ENCODE measurements at places on chromosomes 13 and 19. TPM values are rescaled to one million over a fixed set of nuclear protein-coding genes. Genes with fewer than 3 reads are reported as not detected.

GRCh38 chr19:293436-294110, 2.4 kb upstream of the PLPP2 start:
- DNase-seq = no peak

- DNase-seq = no peak
These were observed 22.3 kb upstream of the ZBTB7A start for GRCh38 chr19:4088975-4089374.

GRCh38 chr19:1076046-1076386, 9.0 kb downstream of the ARHGAP45 start:
- DNase-seq = no peak

DNA sequence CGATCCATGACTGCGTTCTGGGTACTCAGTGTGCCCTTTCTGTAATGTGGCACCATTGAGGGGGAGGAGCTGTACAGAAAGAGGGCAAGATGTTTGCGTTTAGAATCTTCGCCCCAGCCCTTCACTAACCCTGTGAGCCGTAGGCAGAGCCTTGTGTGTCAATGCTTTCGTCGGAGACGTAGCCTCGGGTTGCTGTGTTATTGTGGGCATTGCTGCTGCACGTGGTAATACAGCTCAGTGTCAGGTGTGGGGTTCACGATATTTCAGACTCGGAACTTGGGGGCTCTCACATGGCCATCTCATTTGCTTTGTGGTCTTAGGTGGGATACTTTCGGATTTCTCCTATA, 6.1 kb downstream of the RPS9 start:
- no peak for DNase-seq

DNA sequence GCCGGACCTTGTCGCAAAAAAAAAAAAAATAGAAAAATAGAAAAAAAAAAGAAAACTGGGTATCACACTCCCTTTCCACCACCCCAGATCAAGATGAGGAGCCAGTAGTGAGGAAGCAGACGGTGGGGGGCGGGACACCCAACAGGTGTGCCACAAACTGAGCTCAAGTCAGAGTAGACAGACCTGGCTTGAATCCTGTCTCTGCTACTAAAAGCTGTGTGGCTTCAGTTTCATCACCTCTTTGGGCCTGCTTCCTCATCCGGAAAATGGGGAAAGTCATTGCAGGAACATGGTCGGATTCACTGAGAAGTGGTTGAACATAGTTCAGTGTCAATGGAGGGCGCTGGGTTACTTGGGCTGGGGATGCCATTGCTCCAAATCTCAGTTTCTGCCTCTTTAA, 2.9 kb downstream of the HIF3A start:
- DNase-seq = peak; percentile 48

DNA sequence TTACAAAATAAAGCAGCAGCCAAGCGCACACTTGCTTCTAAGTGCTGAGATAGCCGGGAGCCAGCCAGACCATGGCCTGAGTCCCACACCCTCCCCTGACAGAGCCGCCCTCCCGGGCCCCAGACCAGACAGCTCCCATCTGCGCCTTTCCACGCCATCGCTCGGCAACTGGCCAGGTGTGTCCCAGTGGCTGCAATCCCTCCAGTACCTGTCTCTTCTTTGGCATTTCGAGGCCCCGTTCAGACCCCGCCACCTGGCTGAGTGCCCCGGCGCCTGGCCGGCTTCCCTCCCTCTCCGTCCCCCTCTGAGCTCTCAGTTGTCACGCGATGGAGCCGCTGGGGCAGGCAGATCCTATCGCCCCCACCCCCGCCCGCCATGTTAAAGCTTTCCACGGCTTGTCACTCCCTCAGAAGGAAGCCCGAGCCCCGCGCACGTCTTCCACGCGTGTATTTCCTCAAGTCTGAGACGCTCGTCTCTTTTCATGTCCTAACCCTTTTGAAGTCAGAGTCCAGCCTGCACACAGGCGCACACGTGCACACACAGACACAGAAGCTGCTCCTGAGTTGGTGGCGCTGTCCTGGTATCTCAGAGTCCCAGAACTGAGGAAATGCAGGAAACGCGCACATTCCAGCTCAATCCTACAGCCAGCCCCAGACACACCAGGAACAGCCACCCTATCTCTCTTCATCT, 7.9 kb downstream of the MLLT1 start:
- DNase-seq = peak; percentile 74

DNA sequence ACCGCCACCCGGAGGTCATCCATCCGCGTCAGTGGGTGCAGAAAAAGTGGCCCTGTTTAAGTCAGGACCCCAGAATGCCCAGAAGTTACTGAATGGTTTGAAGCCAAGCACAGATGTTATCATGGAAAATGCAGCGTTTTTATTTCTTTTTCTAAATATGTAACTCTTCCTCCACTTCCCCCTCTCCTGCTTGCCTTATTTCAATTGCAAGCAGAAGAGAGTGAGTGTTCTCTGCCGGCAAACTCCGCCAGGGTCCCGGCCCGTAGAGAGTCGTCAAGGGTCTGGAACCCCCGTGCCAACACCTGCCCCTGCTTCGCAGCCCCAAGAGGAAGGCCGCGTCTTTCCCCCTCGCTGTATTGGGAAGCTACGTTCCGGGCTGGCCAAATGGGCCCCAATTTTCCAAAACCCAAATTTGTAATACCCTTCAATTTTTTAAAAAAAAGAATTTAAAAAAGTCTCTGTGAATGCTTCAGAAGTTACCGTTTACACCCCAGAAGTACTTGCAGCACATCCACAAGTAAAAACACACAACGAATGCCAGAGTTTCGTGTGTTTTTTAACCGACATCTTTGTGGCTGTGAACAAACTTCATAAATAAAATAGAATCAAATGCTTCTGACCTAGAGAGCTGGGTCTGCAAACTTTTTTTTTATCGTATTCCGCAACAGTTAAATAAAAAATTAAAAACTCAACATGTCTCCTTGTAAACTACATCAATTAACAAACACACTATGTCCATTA, 712 bp upstream of the PDX1 start:
- DNase-seq = no peak

- DNase-seq = no peak
These were observed 12.8 kb downstream of the ZNF439 start for GRCh38 chr19:11861301-11861700.

GRCh38 chr19:7655581-7655980, 13.3 kb upstream of the RETN start:
- no peak for DNase-seq

DNA sequence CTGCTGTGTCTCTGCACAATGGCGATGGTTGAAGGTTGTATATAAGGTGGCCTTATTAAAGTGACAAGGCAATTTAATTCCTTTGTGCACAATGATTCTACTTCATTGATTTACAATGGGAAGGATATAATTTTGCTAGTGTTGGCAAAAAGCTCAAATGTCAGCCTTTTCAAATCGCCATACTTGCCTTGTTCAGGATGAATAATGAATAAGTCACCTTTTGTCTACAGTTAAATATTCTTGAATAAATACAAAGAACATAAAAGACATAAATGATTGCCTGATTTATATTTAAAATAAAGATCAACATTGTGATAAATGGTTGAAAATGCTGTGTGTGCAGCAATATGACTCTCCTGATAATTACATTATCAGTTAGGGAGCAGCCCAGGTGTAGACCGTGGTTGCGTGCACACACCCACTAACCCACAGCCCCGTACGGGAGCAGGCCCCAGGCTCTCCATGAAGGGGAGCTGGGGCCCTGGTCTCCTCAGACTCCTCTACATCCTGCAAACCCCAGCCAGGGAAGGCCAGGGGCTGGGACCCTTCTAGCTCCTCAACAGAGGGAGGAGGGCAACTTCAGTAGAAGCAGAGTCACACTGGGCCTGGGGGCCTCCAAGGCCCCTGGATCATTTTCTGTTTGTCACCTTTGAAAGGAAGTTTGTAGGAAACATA, 64.9 kb downstream of the TEX29 start:
- no peak for DNase-seq

DNA sequence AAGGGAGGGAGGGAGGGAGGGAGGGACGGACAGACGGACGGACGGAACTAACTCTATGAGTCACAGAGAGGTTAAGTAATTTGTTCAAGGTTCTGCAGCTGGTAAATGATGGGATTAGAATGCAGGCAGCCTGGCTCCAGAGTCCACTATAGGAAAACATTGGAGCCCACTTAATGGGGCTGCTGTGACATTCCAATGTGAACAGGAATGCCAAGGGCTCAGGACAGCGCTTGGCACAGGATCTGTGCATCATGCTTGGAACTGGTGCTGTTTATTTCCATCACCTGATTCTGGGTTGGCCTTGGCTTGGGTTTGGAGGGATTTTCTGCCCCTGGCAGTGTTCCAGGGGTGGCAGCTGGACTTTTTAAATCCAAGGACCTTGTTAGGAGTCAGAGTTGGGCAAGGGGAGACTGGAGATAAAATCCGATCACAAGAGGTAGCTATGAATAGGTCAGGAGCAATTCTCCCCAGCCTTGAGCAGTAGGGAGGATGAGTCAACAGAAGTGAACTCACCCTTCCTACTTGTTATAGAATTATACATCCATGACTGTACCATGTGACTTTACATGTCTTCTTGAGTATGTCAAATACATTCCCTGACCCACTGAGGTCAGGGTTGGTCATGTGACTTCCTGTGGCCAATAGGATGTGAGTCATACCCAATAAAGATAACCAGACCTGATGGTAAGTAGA, 7.8 kb upstream of the HIF3A start:
- peak; percentile 95 for DNase-seq

DNA sequence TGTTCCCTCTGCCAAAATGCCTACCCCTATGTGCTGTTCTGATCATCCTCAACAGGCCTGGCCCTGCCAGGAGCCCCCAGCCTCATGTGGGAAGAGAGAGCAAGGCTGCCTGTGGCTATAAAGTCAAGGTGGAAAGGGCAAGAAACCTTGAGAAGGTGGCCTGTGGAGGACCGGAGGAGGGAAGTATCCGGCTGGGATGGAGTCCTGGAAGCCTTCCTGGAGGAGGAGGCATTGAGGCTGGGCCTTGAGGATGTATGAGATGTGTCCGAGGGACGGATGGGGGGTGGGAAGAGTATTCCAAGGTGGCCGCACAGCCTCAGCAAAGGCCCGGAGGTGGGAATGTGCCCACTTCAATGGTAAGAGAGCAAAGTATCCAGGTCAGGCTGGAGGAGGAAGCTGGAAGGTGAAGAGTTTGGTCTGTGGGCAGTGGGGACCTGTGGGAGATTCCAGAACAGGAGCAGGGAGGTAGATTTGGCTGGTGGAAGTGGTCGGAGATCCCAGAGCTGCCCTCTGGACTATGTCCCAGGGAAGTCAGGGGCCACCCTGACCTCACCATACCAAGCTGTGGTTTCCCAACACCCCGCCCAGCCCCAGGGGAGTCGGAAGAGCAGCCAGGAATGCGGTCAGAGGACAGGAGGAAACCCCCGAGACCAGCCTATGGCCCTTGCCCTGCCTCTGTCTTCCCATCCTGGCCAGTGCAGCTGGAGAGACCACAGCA, 3.0 kb upstream of the PLIN4 start:
- no peak for DNase-seq

DNA sequence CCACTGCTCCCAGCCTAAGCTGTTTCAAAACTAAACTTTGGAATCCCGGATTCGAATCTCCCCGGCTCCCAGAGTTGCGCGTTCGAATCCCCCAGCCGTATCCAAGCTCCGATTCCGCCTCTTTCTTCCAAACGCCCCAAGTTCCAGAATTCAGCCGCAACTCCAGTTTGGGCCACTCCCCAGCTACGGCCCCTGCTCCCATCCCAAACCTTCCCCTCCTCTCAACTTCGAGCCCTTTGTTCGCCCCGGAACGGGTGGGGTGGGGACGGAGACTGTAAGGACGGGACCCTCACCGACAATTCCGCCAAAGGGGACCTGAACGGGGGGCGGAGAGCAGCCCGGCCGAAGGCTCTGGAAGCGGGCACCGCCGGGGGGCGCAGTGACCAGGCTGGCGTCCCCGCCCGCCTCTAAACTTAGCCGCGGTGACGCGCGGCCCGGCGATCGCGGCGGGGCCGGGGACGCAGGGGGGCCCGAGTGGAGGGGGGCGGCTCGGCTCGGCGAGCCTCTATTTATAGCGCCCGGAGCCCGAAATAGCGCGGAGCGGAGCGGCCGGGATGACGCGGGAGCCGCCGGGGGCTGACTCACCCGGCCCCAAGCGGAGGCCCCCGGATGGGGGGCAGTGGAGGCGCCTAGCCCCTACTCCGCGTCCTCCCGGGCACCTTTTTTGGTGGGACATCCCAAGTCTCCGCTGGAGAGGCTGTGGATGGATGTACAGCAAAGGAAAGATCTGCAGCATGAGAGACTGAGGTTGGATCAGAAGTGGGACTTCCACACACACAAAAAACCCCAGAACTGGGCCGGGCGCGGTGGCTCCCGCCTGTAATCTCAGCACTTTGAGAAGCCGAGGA, 4.9 kb upstream of the ERCC1 start:
- DNase-seq = peak; percentile 78

DNA sequence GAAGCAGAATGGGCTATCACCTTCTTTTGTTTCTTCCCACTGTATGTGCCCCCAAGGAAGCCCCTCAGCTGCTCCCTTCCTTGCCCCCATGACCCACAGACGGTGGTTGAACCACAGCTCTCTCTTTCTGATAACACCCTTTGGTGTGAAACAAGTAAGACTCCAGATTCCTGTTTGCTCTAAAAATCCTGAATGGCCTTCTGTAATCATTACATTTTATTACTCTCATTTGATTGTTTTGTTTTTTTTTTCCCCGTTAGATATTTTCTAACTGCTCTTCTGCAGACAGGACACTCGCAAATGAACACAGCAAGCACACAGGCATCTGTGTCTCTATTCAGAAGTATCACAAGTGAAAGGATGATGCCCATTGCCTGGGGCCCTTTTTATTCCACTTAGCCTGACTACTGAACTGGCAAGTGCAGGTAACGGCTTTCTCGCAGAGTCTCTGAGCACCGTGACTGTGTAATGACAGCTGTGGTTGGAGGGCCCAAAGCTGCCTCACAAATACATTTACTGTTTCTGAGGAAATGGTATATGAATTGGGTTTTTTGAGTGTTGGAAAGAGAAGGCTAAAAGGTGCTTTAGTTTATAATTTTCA, 59.3 kb downstream of the OXGR1 start:
- no peak for DNase-seq

- DNase-seq = no peak
These were observed 26.3 kb downstream of the DNMT1 start for GRCh38 chr19:10168386-10168948.

DNA sequence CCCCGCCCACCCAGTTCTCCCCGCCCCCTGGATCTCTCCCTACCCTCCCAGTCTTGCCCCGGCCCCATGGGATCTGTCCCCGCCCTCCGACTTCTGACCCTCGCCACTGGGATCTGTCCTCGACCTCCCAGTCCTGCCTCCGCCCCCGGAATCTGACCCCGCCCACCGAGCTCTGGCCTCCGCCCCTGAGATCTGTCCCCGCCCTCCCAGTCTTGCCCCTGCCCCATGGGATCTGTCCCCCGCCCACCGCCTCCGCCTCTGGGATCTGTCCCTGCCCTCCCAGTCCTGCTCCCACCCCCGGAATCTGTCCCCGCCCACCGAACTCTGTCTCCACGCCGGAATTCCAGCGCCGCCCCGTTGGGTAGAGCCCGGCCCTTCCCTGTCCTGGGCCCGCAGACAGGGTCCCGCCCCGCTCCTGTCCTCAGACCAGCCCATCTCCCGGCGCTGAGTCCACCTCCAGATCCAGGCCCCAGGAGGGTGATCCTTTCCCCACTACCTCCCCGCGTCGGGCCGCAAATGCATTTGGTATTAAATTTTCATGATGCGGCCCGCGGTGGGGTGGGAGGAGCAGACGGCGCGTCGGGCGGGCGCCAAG, 1.5 kb upstream of the SLC17A7 start:
- DNase-seq = peak; percentile 89

RPS15 gene
- 585 TPM for total RNA-seq

ZNF835 gene
- total RNA-seq = 5.0 TPM

CEACAM21 gene
- total RNA-seq = 2.6 TPM

OR7C1 gene
- total RNA-seq = 0.31 TPM

CEACAM19 gene
- 2.5 TPM for total RNA-seq

FXYD7 gene
- total RNA-seq = not detected

CDX2 gene
- total RNA-seq = not detected

FOSB gene
- 5.0 TPM for total RNA-seq

CD79A gene
- total RNA-seq = 3.5 TPM
